Activated gamma-delta T cell treated with anti-CD3 and anti-CD28 coated beads, Interleukin-2, amount 50 U/mL, for 16 hours (primary cell): ENCODE measurements at places on chromosomes 3 and 15.

GRCh38 chr3:89165636-89166263 is 58.3 kb downstream of the EPHA3 start:
- DNase-seq, result no peak

- no peak for DNase-seq
Observed at GRCh38 chr3:139676108-139676507, 1.7 kb downstream of the NMNAT3 start.

DNA sequence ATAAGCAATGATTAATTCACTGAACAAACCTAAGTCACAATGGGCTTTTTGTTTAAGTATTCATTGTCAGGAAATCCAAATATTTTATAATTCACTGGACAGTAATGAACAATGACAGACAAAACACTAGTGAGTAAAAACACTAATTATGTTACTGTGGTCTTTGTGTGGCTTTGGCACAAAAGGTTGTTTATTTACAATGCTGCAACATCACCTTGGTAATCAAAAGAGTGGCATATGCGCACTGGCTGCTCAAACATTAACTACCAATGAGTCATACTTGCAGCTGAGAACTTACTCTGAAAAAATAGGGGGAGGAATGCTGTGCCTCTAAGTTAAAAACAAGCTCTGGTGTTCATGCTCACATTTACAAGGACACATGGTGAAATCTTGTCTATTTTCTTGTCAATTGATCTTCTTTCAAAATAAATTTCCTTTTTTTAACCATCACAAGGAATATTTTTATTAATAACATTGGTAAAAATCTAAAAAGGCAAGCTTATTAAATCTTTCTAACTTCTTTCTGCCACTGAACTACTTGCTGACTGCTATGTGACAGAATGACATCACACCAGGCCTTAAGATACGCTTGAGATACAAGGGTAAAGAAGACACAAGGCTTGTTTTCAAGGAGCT is 85.2 kb upstream of the PPIB start:
- DNase-seq, result peak; percentile 14

- DNase-seq, result no peak
Observed at GRCh38 chr3:21894459-21895340, 143.7 kb upstream of the ZNF385D start.

DNA sequence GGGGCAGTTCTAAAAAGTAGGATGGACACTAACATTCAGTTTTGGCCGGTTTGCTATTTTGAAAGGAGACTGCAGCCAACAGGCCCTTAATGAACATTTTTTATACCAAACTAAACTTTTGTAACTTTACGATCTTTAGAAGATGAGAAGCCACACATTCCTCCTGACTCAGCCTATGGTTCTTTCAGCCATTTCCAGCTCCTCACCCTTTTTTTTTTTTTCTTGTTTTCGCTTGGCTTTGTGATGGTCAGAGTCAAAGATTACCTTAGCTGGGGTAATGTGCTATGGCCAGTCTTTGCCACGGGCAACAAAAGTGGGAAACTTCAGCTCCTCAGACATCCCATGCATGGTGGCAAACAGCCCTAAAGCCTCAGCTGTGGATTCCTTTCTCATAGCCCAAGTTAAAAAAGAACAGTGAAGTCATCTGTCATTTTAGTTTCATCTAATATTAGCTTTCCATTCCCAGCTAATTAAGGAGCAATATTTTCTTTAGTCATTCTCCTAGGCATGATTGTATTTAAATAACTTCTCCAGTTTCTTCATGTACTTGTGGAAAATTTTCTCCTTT is 368.7 kb downstream of the MFSD1 start:
- DNase-seq, result no peak

DNA sequence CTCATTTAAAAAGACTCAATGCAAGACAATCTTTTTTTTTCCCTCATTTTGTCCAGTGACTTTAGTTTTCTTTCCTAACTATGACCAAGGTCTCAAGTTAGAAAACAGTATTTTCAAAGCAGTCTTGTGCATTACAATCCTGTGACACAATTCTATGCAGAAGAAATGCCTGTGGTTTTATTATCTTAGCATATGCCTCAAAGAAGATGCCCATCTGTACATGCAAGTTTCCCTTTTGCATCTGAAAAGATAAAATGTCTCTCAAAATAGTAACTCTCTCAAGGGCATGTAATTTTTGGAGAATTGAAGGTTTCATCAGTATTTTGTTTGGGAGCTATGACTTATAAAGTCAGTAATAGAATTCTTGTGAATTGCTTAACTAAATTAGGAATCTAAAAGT is 292.0 kb upstream of the SUCLG2 start:
- DNase-seq, result no peak

- no peak for DNase-seq
Observed at GRCh38 chr15:93358166-93359059, 269.4 kb upstream of the RGMA start.

DNA sequence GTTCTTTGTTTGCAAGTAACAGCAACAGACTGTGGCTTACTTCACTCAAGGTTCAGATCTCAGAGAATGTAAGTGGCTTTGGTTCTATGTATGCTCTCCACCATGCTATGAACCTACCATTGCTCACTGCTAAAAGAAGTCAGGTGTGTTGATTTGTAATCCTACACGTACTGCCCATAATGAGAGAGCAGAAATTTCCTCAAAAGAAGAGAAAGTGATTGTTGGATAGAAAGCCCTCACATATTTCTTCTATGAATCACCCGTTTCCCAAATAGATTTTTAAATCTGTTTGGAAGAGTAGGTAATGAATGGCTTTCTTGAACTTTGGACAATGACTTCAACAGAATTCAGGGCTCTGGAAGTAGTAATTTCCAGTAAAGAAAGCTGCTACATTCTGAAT is 565.4 kb downstream of the ROBO2 start:
- no peak for DNase-seq

GRCh38 chr3:96748139-96748538 is 66.3 kb upstream of the EPHA6 start:
- no peak for DNase-seq

DNA sequence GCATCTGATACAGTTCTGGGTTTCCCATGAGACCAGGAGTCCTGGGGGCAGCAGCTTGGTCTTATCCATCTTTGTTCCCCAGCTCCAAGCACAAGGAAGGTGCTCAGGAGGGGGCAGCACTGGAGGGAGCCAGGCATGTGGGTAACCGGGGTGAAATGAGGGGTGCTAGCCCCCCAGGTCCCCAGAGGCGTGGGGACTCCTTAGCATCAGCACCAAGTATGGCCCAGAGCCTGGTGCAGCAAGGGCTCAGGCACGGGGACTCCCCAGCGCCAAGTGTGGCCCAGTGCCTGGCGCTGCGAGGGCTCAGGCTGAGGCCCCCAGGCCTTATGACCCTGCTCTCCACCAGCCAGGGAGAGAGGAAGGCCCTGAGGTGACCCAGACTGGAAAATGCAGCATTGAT is 94.1 kb downstream of the CHSY1 start:
- DNase-seq, result no peak

- no peak for DNase-seq
Observed at GRCh38 chr3:43693594-43693993, 2.9 kb downstream of the ABHD5 start.

GRCh38 chr3:87088993-87089841 is 98.3 kb upstream of the VGLL3 start:
- DNase-seq, result no peak

DNA sequence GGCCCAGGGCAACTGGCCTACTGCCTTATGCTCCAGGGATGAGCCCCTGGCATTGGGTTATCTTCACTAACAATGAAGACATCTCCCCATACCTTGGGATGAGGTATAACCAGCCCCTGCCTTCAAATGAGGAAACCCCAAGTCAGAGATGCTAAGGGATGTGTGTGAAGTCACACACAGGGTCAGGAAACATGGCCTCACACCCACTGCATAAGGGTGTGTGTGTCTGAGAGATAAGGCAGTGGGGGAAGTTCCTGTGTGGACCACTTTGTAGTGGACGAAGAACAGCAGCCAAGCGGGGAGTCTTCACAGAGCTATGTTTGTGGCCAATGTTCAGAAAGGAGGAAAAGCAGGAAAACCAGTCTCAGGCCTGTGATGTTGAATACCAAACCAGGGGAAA is 10.5 kb downstream of the ELP6 start:
- no peak for DNase-seq

- DNase-seq, result no peak
Observed at GRCh38 chr15:36970522-36970921, 129.8 kb downstream of the MEIS2 start.

- no peak for DNase-seq
Observed at GRCh38 chr15:67085818-67086636, 20.6 kb downstream of the SMAD3 start.

GRCh38 chr15:70271422-70272088 is 173.8 kb upstream of the TLE3 start:
- DNase-seq, result no peak

GRCh38 chr3:99808163-99808794 is 9.4 kb upstream of the CMSS1 start:
- peak; percentile 7 for DNase-seq

GRCh38 chr3:10454907-10455544 is 50.4 kb downstream of the ATP2B2 start:
- DNase-seq, result no peak
